ENCODE measurements at places on chromosomes 6 and 20.

DNA sequence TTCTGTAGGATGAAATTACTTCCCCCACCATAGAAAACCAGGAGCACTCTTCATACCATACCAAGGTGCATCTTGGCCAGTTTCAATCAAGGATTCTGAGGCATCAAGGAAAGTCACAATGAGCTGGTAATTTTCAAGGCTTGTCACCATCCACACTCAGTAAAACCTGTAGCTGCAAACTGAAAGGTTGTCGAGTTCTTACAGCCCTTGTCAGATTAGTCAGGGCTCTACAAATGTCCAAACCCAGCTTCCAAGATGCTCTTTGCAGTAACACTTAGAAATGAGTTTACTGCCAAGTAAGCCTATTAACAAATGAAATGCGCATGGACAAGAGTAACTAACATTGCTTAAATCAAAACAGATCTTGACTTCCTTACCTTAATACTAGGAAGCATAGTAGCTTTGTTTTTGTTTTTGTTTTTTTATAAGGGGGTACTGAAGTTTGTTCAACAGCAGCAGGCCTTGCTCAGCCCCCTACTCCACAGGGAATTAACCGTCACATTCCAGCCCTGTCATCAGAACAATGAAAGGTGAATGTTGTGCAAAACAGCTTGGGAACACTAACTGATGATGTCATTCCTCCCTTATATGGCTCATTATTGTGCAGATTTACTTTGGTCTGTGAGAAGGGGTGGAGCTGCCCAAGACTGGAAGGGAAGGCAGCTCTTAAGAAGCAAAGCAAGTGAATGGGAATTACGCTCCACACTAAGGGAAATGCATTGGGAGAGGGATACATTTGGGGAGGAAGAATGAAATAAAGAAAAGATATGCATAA is 49.9 kb upstream of the TMEM30A start:
- DNase-seq: no peak

DNA sequence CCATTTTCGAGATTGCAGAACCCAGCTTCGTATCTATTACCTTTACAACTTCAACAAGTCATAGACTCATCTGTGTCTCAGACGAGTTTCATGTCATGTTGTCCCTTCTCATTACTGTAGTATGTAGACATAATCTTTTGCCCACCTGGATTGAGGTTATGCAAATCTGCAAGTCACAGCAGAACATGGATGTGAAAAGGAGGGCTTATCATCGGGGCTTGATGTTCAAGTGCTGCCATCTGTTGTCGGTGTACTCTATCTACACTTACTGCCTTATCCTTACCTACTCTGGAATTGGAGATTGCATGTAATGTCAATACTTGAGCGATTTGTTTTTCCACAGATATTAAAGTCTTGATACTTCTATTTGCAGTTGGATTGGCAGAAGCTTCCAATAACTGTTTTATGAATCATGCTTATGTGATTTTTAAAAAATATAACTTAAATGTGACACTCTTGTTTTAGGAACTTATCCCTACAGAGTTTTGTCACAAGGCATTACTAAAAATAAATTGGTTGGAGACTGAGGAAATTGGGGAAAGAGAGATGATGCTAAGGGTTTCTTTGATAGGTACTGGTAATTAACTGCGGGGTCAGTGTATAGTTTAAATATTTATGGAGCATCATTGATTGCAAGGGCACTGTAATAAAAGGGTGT is 3.0 kb upstream of the GOPC start:
- DNase-seq: peak; percentile 82

GRCh38 chr20:50957798-50958614 is at the start of gene DPM1:
DPM1 (minus strand) TSS chr20:50958532; CDS start chr20:50958523, 9 bp downstream.
- DNase-seq: peak; percentile 90

DNA sequence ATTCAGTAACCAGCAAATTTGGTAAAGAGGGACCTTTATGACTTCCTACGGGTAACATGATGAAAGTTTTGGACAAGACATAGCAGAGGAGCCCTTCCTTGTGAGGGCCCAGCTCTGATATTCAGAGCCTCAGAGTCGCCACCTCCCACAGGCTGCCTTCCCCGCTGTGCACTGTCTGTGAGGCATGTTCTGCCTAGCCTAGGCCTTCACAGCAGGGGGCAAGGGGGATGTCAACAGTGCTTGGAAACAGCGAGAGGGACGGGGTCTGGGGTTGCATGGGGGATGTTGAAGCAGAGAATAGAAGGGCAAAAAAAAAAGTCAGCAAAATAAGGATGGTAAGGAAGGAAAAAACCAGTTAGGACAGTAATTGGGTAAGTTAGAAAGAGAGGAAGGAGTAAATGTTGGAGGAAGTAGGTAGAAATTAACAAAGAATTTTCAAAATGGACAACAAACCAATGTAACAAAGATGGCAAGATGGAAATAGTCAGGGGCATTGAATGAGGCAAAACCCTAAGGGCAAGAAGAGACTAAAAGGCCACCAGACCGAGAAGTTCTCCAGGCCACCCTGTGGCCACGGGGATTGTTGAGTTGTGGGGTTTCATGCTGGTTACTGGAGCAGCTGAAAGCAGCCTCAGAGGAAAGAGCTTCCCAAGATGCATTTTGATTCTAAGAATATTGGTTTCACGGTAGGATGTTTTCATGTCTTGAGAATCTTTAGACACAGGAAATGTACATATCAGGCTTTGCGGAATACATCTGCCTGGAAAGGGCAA is 139.8 kb downstream of the LY86 start:
- no peak for DNase-seq

GRCh38 chr6:84309336-84309735 is 81.9 kb upstream of the CEP162 start:
- no peak for DNase-seq

GRCh38 chr6:94005835-94006234 is 586.5 kb upstream of the EPHA7 start:
- DNase-seq: no peak

DNA sequence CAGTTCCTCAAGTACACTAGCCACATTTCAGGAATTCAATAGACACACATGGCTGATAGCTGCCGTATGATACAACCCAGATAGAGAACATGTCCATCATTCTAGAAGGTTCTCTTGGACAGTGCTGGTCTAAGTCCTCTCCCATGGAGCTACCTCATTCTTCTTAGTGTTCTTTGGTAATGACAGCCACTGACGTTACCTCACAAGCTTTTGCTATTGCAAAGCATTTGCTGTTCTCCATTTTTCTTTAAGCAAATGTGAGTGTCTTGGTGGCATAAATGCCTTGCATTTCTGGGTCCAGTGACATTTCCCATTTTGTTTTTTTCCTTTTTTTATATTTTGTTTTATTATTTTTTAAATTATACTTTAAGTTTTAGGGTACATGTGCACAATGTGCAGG is 8.3 kb upstream of the CEBPB start:
- DNase-seq: no peak

- DNase-seq: no peak
These were observed 49.1 kb upstream of the PTPRT start for GRCh38 chr20:43238833-43239232.

Measured in hippocampal formation (tissue), 2 donors.